ENCODE measurements at places on chromosomes 16 and 17.

- no peak for DNase-seq
Observed at GRCh38 chr16:4888428-4889135, 41.3 kb downstream of the UBN1 start.

- DNase-seq: peak; percentile 71
Observed at GRCh38 chr16:74297145-74297665, 591 bp downstream of the PSMD7 start.

GRCh38 chr16:80092681-80093080 is 448.1 kb upstream of the DYNLRB2 start:
- no peak for DNase-seq

- no peak for DNase-seq
Observed at GRCh38 chr17:50188531-50188920, 12.9 kb downstream of the COL1A1 start.

GRCh38 chr17:62581764-62582163 is 45.7 kb upstream of the MRC2 start:
- DNase-seq: no peak

DNA sequence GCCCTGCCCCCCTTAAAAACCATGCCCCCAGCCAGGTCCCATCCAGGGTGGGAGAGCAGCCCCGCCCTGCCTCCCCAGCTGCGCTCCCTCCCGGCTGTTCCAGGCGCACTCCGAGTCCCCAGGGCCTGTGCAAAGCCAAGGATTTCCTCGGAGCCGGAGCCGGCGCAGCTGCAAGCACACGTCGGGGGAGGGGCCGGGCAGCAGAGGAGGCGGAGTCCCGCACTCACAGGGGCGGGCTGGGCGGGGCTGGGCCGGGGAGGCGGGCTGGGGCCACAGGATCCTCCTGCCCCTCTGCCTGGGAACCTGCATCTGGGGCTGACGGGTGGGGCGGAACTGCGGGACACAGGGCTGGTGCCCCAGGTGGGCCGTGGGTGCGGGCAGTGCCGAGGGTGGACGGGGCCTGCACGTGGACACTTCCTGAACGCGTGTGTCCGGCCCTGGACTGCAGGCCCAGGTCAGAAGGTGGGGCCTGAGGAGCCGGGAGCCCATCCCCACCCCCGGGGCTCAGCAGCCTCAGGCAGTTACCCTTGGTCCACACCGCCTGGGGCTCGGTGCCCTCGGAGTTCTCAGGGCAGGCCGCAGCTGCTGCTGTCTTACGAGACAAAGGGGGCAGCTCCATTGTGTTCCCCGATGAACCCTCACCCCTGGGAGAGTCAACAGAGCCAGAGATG is 24.0 kb upstream of the SSTR5 start:
- DNase-seq: peak; percentile 28

GRCh38 chr17:5329784-5330557 is 47.9 kb downstream of the RABEP1 start:
- no peak for DNase-seq

DNA sequence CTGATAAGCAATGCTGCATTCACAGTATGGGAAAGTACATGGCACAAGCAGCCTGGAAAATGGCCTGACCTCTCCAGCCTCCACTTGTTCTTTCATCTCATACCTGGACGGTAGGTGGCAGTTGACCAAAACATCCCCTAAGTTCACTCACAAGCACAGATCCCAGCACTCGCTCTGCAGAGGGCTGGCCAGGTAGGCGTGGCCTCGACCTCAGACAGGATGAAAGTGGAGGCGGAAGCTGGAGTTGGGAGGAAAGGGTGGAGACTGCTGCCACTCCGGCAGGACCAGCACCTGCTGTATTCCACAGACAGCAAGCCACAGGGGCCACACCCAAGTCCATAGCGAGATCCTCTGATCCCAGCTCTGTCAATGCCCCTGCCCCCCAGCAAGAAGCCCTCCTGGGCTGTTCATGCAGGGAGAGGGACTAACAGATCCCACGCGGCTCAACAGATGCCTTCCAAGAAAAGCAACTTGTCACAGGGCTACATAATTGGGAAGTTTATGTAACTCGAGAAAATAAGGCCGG is 31.3 kb downstream of the ZCCHC14 start:
- peak; percentile 30 for DNase-seq

GRCh38 chr17:64418506-64419339 is 28.1 kb upstream of the PECAM1 start:
- no peak for DNase-seq

DNA sequence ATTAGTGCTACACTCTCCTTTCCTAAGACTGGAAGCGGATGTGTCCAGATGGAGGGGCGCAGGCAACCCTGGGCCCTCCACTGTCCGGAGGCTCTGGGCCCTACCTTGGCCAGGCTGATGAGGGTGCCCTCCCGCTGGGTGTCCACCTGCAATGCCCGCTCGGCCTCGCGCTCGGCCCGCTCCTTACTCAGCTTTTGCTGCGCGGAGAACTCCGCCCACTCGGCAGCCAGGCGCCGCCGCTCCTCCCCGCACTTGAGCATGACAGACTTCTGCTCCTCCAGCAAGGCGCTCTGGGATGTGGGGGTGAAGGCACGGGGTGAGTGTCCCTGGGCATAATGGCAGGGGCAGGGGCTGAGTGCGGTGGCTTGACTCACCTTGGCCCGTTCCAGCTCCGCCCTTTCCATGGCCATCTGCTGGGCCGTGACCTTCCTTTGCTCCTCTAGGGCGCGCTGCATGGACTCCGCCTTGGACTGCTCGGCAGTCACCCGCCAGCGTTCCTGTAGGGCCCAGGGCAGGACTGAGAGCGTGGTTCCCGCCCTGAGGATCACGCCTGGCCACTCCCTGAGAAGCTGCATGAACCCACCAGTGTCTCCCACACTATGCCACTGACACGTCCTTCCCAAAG is 10.1 kb upstream of the MRPL38 start:
- DNase-seq: no peak

- no peak for DNase-seq
Observed at GRCh38 chr17:49452201-49452600, 37.5 kb upstream of the PHB1 start.

DNA sequence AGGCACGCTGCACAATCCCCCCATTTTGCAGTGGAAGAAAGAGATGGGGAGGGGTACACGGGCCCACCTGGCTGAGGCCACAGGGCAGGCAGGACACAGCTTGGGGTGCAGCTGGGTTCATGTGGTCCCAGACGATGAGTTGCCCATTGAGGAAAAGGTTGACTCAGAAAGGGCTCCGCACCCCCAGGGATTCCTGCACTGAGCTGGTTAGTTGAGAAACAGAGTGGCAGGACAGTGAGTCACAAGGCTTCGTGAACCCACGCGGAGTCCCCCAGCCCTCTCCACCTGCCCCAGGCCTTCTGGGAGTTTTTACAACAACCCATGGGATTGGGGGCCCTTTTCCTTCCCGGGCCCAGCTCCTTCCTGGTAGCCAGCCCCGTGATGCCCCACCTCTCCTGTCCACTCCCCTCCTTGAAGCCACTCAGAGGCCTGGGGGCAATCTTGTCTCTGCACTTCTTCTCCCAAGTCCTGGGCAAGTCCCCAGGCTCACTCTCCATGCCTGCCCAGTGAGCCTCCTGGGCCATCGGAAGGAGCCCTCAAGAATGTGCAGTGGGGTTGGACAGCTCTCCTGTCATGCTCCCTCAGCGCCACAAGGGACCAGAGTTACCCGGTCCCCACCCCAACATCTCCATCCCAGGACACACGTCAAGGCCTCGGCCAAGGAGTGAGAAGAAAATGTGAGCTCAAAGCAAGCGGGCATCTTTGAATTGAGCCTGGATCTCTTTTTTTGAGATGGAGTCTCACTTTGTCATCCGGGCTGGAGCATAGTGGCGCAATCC is 251.2 kb downstream of the PARN start:
- DNase-seq: no peak
